ENCODE measurements at places on chromosomes 16 and 17.

GRCh38 chr17:57890857-57891232, 41.0 kb upstream of the MRPS23 start:
- DNase-seq = no peak

DNA sequence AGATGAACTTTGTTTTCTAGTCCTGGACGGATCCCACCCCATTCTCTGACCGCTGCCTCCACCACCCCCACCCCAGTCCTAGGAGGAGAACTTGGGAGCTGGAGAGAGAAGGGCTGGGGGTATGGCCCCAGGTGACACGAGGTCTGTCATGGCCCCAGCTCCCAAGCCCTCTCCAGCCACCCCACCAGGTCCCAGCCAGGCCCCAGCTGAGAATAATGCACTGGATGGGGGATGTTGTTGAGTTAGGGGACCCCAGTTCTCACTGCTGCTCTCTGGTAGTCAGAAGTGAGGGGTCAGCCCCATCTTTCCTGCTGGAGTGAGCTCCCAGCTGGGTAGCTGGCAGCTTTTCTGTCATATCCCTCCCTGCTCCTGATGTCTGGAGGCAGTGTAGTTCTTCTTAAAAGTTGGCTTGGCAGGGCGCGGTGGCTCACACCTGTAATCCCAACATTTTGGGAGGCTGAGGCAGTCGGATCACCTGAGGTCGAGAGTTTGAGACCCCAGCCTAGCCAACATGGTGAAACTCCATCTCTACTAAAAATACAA, 4.6 kb upstream of the COL1A1 start:
- DNase-seq = no peak

DNA sequence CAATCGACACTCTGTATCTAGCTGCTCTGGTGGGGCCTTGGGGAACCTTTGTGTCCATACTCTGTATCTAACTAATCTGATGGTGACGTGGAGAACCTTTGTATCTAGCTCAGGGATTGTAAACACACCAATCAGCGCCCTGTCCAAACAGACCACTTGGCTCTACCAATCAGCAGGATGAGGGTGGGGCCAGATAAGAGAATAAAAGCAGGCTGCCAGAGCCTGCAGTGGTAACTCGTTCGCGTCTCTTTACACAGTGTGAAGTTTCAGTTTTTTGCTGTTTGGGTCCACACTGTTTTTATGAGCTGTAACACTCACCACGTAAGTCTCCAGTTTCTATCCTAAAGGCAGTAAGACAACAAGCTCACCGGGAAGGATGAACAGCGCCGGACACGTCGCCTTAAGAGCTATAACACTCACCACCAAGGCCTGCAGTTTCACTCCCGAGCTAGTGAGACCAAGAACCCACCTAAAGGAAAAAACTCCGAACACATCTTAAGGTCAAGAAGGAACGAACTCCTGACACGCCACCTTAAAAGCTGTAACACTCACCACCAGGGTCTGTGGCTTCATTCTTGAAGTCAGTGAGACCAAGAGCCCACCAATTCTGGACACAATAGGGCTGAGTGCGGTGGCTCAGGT, 64.6 kb downstream of the KPNA2 start:
- DNase-seq = no peak

- DNase-seq = peak; percentile 92
Measured at GRCh38 chr16:9072806-9073341, 18.6 kb upstream of the HAPSTR1 start.

All from astrocyte of the cerebellum (primary cell).